ENCODE measurements at places on chromosomes 7 and 10.

DNA sequence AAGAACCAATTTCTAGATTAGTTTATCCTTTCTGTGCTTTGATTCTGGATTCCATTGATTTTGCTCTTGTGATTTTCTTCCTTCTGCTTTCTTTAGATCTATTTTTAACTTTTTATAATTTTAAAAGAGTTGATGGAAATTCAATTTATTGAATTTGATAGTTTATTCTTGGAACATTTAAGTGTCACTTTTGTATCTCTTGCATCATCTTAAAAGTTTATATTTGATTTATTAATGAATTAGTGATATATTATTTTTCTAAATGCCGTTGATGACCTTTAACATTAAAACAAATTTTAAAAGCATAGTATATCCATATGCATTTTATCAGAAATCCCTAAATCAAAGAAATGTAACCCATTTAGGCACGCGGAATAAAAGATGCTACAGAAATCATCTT is 26.9 kb downstream of the DMTF1 start:
- no peak for DNase-seq

- DNase-seq, result no peak
These were observed 201.0 kb downstream of the ZNF716 start for GRCh38 chr7:57651006-57651405.

DNA sequence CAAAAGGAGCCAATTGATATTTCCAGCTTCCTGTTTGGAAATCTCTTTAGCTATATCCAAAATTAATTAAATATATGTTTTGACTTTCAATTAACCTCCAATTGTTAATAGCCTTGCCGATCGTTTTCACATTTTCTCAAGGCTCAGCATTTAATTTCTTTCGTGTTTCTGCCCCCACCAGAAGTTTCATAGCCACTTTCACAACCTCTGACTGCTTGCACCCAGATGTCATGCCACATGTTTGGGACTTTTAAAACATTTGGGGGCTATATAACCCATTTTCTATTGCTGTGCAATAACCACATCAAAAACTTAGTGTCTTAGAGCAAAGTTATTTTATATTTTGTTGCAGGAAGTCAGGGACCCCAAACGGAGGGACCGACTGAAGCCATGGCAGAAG is 510.6 kb upstream of the CNTNAP2 start:
- no peak for DNase-seq

GRCh38 chr10:128062331-128062880 is 63.8 kb downstream of the MKI67 start:
- no peak for DNase-seq

DNA sequence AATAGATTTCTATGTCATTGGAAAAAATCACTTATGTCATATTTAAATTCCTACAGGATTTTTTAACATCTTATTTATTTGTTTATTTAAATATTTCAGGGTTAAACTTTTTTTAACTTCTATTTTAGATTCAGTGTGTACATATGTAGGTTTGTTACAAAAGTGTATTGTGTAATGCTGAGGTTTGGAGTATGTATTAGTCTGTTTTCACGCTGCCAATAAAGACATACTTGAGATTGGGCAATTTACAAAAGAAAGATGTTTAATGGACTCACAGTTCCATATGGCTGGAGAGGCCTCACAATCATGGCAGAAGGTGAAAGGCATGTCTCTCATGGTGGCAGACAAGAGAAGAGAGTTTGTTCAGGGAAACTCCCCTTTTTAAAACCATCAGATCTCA is 65.4 kb downstream of the MGAM2 start:
- DNase-seq, result no peak

DNA sequence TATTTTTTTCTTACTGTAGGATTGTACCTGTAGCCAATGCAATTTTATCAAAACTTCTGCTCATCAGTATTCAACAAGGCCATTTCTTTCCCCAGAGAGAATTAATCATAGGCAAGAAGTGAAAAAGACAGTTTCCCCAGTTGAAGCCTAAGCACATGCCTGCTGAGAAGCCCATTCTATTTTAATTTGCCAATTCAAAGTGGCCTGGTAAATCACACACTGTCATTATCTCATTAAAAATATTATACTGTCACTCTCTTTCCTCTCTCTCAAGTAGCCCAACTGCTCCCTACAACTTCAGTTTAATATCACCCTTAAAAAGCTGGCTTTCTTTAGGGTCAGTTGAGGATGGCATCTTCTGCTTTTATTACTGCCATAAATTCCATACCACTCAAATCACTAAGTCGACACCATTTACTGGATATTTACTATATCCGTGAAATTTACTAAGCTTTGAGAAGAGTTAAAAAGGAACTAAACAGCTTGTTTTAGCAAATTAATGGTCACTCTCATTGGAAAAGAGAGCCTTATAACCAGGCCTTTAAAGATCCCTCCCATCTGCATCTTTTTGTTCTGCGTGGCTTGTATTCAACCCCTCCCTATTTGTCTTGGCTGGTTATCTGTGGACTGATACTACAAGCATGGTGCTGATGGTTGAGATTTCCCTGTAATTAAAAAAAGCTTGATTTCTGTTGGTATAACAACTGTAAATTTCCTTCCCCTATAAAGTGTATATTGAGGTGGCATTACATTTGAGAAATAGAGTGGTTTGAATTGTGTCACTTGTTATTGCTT is 30.6 kb downstream of the COL28A1 start:
- no peak for DNase-seq

DNA sequence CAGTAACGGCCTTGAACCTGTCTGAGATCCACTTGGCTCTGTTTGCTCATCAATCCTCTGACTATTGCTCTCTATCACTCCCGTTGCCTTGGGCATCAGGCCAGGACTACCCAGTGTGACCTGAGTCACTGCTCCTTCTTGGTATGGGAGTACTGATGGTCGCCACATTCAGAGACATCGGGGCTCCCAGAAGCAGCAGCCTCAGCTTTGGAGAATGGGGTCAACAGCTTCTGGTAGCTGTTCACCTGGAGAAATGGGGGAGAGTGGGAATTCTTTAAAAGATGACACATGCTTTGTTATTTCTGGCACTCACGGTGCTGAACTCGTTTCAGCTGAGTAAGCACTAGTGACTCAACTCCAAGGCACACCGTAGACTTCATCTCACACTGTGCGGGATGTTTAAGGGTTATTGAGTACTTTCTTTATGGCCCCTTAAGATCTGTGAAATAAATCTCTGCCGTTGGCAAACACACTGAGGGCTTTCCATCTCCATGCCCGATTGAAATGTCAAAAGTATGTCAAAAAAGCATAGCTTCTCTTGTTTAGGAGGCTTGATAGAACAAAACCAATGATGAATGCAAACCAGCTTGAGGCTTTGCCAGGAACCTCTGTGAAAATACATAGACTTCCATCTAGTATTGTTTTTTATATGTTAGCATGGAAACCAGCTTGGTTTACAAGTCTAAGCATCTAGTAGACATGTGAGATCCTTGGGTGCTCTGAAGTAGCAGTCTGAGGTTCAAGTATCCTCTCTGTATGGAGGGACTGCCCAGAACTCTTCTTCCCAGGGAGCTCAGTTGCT is 333.1 kb downstream of the CXCL12 start:
- no peak for DNase-seq

DNA sequence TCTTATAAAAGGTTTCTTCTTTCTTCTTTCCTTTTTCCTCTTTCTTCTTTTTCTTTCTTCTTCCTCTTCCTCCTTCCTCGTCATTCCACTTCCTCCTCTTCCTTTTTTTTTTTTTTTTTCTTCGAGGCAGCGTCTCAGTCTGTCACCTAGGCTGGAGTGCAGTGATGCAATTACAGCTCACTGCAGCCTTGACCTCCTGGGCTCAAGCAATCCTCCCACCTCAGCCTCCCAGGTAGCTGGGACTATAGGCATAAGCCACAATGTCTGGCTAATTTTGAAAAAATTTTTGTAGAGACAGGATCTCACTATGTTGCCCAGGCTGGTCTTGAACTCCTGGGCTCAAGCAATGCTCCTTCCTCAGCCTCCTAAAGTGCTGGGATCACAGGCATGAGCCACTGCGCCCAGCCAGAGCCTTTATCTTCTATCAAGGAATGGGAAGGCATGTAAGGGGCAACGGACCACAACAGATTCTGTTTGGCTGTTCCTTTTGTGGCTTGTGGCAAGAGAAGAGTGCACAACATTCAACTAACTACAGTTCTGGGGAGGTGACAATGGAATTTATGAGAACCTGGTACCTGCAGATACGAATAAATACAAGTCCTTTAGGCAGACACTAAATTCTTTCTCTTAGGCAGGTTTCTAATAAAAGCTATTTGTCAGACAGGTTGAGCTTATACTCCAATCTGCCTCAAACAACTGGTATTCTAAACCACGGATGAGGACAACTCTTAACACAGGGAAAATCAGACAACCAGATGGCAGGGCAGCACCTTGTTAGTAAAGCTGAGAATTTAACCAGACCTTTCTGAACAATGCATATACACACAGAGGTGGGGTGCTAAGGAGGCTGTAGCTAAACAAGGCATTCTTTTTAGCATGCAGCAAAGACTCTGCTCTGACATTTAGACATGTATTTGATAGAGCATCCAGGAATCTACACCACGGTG is 100.3 kb downstream of the DOCK4 start:
- DNase-seq, result no peak

DNA sequence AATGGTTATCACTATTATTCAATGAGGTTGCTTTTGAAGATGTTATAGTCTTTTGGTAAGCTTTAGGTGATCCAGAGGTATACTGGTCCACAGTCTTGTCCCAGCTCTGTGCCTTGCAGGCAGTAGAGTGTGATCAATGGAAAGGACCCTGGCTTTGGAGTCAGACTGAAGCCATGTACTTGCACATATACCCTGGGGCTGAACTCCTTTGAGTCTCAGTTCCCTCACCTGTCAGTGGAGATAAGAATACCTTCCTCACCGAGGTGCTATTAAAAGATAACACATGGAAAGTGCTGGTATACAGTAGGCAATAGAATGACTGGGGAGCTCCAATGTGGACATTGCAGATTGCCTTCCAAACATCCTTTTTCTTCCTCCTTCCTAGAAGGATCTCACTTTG is 16.0 kb upstream of the PDLIM1 start:
- DNase-seq, result no peak

DNA sequence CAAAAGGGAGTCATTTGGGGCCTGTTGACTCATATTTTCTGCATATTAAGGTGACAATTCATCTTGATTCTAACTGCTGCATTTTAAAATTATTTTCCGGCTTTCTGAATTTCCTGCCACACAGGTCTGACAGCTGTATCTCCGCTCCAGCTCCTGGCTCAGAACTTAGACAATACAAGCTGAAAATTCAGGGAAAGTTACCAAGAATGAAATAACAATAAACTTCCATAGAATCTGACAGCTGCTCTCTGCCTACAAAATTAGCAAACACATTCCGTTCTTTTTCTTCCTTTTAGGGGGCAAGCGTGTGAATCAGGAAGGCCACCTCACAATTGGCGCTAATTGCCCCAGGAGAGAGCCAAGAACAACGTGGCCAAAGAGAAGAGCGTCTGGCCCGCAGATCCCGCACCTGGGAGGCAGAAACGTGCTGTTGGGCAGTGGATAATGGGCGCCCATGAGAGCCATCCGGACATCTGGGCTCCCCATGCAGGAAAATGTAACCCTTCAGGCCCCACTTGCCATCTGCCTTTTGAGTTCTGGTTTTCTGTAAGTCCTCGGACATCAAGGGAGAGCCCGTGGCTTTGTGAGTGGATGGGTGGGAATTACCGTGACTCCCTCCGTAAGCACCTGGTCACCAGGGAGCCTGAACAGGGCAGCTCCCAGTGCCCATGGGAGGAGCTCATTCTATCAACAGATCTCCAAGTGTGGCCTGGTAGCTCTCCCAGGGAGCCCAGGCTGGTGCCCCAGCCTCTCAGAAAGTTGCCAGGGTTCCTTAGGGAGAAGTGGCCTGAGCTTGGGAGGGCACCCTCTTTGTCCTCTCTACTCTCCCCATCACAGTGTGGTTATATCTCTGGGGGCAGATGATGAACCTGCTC is 5.0 kb downstream of the CLRN3 start:
- DNase-seq, result no peak

GRCh38 chr7:3232228-3232627 is 68.8 kb upstream of the SDK1 start:
- DNase-seq, result no peak

- DNase-seq, result no peak
These were observed 81.9 kb upstream of the C1GALT1 start for GRCh38 chr7:7100432-7100849.

GRCh38 chr10:128713471-128713870 is 587.2 kb upstream of the MKI67 start:
- no peak for DNase-seq

- no peak for DNase-seq
These were observed 340.8 kb upstream of the KLF6 start for GRCh38 chr10:4125776-4126175.

DNA sequence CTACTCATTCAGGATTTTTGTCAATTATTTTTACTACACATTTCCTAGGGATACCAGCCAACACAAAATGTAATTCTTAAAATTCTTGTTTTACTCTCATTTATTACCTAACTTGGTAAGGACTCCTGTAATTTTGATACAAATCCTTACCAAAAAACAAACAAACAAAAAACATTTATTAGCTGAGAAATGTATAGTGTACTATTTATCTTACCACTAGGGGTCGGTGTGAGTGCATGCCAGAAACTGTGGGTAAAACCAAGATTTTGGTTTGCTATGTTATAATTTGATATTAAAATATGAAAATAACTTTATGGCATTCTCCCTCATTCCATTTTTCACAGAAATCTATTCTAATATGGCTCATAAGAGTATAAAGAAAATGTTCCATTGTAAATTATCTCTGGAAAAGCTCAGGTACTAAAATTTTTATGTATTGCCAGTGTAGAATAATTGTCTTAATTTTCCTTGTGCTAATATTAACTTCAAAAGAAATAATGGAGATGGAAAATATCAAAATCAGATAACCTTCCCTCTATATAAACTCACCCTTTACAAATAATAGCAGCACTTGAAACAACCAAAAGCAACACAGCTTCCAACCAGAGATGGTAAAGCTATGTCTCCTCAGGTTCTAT is 290.8 kb upstream of the PCDH15 start:
- DNase-seq, result no peak

- DNase-seq, result no peak
These were observed 64.4 kb upstream of the PDGFA start for GRCh38 chr7:584122-584465.

GRCh38 chr10:85222300-85222699 is 893.9 kb downstream of the CCSER2 start:
- no peak for DNase-seq

- DNase-seq, result no peak
These were observed 20.5 kb downstream of the HABP2 start for GRCh38 chr10:113573368-113573767.

- no peak for DNase-seq
These were observed 13.7 kb downstream of the KIN start for GRCh38 chr10:7773845-7774801.

DNA sequence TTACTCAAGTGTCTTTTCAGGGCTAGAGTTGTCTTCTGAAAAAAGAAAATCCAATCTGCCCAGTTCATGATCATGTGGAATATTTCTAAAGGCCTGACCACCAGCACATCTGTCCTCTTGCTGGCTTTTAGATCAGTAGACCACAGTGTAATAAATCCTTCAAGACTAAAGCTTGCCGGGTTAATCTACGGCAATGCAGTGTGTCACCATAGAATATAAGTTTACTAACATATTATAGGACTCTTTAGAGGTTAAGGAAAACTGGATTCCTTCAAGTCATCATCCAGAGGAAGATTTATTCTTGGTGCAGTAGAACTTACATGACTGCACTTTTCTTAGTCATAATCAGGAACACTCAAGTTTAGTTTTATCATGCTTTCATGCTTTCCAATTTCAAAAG is 349.5 kb downstream of the SEMA3D start:
- DNase-seq, result no peak
